ENCODE measurements at places on chromosomes 2 and 18.

GRCh38 chr2:127187081-127187775 is 32.9 kb downstream of the CYP27C1 start:
- DNase-seq = no peak

- no peak for DNase-seq
These were observed 170.3 kb upstream of the NXPH2 start for GRCh38 chr2:138950486-138950885.

DNA sequence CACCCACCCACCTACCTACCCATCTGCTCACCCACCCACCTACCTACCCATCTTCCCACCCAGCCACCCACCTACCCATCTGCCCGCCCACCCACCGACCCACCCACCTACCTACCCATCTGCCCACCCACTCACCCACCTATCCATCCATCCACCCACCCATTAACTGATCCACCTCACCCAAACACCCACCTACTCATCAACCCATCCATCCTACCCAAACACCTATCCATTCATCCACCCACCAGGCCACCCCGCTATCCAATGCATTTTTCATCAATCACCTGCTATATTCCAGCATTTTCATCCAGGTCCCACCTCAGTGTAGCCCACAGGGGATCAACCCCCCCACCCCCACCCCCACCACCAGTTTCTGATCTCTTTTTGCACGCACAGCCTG is 121.8 kb downstream of the GLI2 start:
- no peak for DNase-seq

DNA sequence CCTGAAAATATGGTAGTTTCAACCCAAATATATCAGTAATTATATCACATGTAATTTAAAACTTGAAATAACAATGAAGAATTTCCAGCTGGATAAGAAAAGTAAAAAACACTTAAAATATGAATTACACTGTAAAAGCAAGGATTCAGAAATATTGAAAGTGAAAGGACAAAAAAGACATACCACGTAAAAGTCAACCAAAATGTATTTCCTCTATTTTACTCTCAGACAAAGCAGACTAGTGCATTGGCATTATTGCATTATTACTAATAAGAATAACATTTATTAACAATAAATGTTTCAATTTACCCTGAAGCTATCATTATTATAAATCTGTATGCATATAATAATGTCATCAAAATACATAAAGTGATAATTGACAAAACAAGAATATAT is 445.1 kb upstream of the TRIB2 start:
- DNase-seq = no peak

DNA sequence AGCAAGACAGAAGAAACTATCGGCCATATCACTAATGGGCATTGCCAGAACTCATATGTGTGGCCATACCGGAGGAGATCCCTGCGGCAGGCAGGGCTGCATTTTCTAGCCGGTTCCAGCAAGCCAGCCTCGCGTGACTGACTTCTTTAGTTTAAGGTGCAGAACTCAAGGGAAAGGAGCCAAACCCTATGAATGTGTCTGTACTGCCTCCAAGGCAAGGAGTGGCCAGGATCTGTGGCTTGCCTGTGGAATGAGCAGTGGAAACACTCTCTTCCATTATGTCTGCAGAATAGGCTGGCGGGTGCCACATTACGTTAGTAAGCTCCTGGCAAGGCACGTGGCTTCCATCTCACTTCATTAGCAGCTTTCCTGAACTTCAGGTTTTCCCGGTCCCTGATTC is 137.6 kb downstream of the ATL2 start:
- DNase-seq = no peak
